ENCODE measurements at places on chromosomes 12 and 14.

GRCh38 chr14:88188745-88189416 lies 134.2 kb downstream of the KCNK10 start:
- no peak for DNase-seq

- peak; percentile 86 for DNase-seq
These were observed 991 bp upstream of the RCOR1 start for GRCh38 chr14:102591372-102591943.

GRCh38 chr12:12721814-12722434 lies 4.8 kb downstream of the CDKN1B start:
- DNase-seq, result no peak

DNA sequence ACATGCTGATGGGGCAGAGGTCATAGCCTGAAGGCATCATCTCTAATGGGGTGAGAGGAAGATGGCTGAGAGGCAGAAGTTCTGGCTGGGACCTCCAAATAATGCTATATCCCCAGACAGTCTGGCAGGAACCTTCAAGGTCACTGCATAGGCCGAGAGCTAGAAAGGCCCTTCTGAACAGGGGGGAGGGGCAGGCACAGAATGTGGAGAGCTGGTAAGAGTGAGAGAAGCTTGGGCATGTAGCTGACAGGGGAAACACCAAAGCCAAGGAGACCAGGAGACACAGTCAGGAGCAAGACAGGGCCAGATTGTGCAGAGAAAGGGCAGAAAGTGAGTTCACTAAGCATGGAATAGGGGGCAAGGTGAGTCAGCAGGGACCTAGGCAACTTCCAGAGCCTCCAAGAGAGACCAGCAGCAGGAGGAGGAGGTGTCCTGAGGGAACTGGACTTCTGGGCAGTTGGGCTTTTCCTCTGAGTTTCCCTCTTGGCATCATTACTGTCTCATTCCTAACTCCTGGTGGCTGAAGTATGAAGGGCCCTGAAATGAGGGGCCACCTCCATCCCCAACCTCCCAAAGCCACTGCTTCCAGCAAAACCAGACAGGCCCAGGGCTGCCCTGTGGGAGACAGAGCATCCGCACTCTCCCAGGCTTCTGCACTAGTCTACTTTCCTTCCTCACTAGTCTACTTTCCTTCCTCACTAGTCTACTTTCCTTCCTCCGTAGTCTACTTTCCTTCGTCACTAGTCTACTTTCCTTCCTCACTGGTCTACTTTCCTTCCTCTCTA lies 17.1 kb downstream of the ANO2 start:
- DNase-seq, result no peak

DNA sequence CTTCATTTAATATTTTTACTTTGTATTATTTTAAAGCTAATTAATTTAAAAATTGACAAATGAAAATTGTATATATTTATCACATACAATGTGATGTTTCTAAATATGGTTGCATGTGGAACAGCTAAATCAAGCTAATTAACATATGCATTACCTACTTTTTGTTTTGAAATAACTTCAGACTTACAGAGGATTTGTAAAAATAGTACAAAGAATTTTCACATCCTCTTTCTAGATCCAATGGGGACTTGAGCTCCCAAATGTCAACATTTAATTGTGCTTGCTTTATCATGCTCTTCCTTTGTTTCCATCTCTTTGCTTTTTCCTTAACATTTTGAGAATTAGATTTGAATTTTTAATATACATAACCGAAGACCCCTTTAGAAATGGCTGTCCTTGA lies 6.6 kb downstream of the DCD start:
- no peak for DNase-seq

Measured in lung (tissue), 17 donors.